ENCODE measurements at places on chromosomes 11 and 22. TPM values are rescaled to one million over a fixed set of nuclear protein-coding genes. Genes with fewer than 3 reads are reported as not detected.

Gene SCGB1D2
- total RNA-seq: not detected

DNA sequence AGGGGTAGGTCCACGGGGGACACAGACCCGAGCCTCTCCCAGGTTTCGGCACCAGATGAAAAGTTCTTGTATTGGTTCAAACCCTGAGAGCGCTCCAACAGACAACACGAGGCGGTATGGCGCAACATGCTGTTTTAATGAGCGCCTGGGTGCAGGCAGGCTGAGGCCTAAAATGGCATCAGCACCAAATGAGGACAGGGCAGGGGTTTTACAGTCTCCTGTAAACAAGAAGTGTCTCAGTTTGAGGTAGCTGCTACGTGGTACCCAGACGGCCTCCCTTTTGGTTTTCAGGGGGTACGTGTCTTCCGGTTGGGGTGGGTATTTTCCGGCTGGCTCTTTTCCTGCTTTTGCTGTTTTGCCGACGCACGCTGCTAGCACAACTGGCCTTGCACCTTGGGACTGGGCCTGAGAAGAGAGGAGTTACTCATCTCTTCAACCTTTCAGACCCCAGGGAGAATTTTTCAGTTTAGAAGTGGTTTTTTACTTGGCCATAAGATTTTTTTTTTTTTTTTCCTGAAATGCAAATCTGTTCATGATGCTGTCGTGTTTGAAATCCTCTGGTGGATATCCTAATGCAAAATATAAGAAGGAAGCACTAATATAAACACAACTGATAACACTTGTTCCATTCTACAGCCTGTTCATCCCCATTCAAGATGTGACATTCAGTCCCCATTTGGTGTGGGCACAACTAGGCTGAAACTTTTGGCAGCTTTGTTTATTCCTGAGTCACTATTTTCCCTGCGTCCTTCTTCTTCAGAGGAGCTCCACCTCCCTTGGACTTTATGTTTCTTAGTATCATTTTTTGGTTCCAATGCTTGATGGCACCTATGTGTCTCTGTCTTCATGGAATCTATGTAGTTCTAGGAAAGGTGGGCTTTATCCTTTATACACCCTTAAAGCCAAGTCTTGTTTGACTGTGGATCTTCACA is 6.5 kb downstream of the PPFIBP2 start:
- no peak for DNase-seq

DNA sequence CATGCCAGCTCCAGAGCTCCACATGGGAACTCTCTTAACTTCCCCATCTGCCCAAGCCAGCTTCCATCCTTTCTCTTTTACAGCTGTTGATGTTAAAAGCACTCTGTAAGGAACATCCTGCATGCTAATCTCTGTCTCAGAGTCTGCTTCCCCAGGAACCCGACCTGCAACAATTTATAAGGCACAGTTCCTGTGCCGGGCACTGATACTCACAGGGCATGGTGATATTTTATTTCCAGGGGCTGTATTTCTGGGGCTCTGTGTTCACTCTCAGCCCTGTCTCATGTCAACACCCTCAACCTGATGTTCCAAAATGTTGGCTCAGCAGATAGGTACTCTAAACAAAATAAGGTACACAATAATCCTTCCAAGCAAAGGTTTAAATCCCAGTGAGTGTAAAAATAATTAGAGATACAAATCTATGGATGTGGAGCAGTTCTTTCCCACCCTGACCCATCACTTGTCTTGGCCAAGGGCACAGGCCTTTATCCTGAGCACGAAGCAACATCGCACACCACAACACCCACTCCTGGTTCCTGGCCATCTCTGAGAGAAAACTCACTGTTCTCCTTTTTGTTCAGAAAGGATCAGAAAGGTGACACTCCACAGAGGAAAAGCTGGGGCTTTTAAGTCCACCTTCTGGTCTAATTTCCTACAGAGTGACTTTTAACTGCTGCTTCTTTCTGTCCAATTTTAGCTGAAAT is 44.8 kb upstream of the C11orf87 start:
- DNase-seq: no peak

DNA sequence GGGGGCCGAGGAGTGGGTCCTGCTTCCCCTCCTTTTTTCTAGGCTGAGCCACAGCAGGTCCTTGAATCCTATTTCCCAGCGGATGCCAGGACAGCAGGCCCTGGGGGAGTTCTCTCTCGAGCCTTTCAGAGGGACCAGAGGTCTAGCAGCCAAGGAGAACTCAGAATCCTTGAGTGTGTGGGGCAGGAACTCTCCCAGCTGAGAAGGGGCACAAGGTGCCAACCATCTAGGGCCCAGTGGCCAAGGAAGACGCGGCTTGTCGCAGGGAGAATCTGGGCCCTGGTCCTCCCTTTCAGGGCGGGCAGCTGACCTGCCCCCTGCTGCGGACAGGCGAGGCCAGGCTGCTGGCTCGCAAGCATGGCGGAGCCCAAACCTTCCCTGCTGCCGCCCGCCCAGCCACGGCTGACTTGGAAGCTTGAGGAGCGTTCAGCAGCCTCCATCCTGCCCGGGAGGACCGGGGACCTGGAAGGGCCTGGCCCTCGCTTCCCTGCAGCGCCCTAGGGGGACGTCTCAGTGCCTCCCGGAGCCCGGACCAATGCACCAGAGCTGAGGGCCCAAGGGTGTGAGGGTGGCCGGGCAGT is 972 bp upstream of the TSSC4 start:
- peak; percentile 43 for DNase-seq

DNA sequence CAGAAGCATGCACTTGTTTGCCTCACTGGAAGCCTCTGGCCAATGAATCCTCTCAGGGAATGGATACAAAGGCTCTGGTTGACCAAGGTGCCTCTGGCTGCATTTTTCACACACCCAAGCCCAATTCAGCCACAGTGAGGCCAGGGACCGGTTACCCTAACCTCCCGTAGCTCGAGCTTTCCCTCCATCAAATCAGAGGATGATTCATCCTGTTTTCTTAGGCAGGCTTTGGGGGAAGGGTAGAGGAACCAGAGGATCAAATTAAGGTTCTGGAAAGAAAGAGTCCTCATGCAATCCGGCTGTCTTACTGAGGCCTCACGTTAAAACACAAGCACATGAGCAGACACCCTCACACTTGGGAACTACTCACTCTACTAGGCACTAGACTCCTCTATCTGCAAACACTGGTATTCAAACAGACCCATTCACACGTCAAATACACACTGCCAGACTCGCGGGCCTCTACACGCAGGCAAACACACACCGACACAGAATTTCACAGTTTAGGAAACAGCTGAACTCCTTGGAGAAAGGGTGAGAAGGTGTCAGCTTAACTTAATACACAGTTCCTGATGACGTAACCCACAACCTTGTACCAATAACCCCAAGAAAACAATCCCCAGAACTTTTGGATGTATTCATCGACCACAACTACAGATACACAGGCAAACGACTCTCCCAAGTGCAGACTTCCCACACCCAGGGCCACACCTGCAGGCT is 12.4 kb downstream of the NRXN2 start:
- DNase-seq: no peak

Data from colonic mucosa (tissue), 4 donors.